RPMI8226 (cell line): ENCODE measurements at places on chromosomes 6 and 20.

- no peak for DNase-seq
Measured at GRCh38 chr6:47203266-47203937, 106.3 kb downstream of the TNFRSF21 start.

DNA sequence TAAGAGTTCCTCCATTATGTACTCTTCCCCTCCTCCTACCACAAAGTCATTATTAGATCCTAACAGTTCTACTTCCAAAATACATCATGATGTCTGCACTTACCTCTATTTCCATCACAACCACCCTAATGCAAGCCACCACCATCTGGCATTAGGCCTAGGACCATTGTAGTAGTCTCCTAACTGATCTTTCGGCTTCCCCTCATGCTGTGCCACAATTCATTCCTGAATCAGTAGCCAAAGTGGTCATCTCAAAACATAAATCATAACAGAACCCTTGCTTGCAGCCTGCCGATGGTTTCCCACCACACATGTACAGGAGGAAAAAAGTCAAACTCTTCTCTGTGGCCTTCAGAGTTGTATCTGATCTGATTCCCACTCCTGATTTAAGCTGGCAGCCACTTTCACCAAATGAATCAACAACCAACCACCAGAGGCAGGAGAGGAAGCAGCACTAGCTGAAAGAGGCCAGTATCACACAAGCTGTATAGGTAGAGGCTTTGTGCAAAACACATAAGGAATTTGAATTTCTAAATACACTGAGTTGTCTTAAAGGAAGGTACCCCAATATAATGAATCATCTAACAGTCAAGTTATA lies 26.1 kb downstream of the FAM184A start:
- no peak for DNase-seq

DNA sequence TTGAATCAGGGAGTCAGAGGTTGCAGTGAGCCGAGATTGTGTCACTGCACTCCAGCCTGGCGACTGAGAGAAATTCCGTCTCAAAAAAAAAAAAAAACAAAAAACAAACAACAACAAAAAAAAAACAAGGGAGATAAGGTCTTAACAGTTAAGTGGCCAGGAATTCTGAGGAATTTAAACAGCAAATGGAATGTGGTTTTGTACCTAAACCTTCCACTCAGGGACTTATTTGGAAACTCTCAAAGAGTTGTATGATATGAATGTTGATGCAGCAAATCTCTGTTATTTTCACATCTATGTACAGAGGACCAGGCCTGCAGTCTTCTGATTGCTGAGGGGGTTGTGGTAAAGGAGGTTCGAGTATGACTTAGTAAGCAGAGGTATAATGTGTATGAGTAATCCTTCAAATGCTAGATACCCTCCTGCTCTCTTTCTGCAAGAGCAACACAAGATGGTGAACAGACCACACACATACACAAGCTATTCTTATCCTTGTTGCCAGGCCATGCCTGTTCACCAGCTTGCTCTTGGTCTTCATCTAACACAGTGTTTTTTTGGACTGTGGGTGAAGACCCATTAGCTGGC lies 174.9 kb upstream of the SCGN start:
- DNase-seq, result no peak

DNA sequence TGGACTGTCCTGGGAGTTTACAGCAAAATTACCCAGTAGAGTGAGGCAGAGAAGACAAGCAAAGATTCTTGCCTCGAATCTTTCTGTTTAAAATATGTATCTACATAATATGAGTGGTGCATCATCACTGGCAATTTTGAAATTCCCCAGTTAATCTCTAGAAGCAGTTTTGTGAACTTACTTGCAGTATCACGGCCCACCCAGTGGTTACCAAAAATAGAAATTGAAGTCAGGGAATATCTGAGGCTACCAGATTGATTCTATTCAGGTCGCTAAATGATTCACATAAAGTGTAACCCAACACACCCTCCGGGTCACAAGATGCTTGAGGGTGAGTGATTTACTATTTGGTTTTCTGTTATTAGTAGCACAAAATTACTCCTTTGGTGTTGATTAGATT lies 111.9 kb downstream of the PPP1R14C start:
- no peak for DNase-seq

- DNase-seq, result no peak
Measured at GRCh38 chr6:69305456-69305855, 491.4 kb downstream of the LMBRD1 start.

DNA sequence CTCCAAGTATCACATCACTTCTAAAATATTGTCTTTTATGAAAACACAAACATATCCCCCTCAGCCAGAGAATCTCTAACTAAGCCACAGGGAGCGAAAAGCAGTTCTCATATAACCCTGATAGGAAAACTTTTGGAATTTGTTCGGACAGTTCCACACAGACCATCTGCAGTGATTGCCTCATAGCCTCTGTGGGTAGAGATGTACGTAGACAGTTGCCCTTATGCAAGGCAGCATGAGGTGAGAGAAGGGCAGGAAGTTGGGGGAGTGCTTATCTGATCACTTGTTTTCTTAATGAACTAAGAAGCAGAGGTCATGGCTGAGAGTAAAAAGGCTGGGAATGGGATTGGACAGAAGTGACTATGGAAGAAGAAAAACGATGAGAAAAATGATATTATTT lies 39.6 kb downstream of the SLC23A2 start:
- no peak for DNase-seq

DNA sequence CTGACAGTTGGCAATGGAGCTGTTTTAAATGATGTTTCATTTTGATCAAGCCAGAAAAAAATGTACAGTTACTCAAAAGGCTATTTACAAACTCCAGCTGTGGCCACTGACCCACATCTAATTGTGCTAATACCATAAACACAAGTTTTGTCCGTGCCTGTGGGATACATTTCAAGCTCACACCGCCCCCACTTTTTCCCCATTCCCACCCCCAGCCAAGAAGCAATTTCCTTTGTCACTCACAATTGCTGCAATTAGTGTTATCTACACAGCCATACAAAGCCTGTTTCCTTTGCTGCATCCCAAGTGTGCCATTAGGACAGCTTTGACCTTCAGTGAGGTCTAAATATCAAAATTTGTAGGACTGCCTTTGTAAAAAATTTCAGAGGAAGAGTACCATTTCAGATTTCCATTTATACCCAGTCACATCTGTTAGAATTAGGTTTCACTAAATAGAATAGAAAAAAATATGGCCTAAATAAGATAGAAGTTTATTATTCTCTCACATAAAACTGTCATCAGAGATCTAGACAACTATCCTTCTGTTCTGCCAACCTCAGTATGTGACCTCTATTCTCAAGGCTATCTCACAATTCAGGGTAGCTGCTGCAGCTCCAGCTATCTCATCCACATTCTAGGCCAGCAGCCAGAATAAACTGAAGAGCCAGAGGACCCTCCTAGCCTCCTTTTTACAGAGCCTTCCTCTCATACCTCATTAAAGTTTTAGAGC lies 202.6 kb downstream of the NFATC2 start:
- no peak for DNase-seq

DNA sequence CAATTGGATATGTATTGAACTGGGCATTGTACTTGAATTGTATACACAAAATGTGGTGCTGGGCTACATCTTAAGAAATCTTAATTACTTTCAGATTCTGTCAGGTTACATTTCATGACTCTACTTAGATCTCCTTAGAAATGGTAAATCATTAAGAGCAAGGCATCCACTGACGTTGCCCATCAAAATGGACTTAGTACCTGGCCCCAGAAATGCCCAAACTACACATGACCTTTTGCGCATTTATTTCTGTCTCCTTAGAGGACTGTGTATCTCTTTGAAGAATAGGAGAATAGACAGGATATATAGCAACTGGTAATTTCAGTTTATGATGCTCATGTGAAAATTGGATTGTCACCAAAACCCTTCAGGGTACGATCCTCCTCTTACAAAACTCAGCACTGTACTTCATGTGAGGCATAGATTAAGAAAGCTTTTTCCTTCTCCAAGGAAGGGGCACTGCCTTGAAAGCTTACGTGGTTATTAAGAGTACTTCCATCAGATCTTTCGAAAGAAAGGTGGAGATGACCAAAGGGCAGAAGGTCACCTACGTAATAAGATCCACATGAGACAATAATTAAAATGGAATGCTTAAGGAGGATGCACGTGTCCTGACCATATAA lies 61.4 kb upstream of the BMP2 start:
- DNase-seq, result no peak

GRCh38 chr6:162621246-162621645 lies 106.3 kb downstream of the PRKN start:
- DNase-seq, result no peak

GRCh38 chr6:112007254-112007653 lies 46.6 kb upstream of the CCN6 start:
- DNase-seq, result no peak

GRCh38 chr6:155088856-155089255 lies 93.7 kb downstream of the TIAM2 start:
- DNase-seq, result no peak
